NT2/D1 (cell line): ENCODE measurements at places on chromosomes 13 and 19.

- no peak for DNase-seq
Observed at GRCh38 chr19:12695997-12696365, 450 bp downstream of the FBXW9 start.

DNA sequence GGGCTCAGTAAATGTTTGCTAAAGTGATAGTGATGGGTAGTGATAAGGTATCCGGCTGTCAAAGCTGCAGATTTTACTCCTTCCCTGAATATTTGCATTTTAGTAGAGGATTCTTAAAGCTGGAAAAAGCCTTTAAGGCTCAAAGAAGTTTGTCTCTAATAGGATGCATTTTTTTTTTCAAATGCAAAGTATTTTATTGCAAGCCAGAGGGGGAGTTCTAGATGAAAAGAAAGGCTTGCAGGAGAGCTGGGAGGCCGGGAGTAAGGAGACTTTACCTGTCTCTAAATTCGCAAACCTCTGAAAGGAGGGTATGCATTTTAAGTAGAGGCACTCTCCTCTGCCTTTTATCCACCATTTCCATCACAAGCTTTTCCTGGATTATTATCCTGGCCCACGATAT, 100.7 kb upstream of the FNDC3A start:
- DNase-seq = no peak

DNA sequence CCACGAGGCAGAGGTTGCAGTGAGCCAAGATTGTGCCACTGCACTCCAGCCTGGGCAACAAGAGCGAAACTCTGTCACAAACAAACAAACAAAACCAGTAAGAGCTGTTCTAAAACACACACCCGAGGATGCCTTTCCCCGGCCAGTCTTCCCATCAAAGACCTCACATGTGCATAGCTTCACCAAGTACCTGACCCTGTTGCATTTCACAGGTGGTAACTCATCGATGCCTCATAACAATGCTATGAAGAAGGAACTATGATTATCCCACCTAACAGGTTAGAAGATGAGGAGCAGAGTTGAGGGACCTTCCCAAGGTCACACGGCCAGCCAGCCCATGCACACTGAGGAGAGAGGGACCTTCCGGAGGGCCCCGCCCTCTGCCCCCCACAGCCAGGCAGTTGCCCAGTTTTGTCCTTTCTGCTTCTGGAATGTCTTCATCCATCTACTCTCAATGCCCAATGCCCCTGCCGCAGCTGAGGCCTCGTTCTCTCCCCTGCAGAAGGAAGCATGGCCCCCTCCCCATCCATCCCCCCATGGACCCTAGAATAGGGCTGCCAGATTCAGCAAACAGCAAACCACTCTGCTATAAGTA, 16.8 kb upstream of the LENG8 start:
- no peak for DNase-seq

DNA sequence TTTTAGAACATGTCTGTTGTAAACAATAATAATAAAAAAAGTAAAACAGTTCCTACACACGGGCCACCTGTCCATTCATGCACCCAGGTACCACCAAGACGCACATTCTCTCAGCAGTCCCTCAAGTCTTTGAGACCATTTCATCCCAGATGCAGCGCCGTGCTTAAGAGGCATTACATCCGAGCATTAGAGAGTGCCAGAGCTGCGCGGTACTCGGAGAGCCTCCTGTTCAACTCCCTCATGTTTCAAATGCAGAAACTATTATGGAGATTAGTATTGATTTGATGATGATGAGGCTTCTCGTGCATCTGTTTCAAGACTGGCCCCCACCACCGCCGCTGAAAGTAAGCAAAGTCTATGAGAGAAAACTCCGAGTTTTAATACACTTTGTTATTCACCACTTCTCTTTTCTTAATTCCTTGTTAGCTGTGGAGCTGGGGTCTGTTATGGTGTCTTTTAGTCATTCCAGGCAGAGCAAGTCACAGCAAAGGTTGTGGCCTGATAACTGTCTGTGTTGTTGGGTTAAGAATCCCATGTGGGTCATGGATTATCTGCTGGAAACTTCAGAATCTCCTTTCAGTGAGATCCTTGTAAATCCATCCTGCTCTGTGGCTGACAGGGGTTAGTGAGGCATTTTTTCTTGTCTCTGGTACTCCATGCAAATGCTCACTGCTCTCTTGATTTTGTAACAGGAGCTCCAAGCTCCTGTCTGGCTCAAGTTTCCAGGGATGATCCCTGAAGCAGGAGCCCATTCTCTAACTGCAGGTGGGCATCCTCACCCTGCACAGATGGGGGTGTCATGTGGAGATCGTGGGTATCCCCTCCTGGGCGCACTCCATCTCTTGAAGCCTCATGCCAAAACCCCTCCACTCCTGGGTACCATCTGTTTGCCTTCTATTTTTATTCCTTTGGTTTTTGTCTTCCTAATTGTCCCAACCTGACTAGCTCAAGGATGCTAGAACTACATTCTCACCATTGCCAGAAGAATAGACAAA, 74.9 kb upstream of the MTIF3 start:
- DNase-seq = no peak

- DNase-seq = no peak
Observed at GRCh38 chr19:55044771-55045716, 7.0 kb upstream of the GP6 start.

DNA sequence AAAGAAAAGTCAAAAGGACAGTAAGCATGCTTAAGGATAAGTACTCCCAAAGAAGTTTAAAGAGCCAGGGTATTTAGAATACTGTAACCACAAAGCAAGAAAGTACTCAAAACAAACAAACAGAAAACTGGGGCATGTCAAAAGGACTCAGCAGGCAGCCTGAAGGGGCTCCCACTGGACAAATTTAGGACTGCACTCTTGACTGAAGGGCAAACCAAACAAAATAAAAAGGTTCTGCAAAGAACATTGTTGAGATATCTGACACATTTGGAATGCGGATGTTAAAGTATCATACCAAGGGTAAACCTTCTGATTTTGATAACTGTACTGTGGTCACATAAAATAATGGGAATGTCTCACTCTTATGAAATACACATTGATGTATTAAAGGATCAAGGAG, 157.4 kb downstream of the TNFSF13B start:
- DNase-seq = peak; percentile 3

DNA sequence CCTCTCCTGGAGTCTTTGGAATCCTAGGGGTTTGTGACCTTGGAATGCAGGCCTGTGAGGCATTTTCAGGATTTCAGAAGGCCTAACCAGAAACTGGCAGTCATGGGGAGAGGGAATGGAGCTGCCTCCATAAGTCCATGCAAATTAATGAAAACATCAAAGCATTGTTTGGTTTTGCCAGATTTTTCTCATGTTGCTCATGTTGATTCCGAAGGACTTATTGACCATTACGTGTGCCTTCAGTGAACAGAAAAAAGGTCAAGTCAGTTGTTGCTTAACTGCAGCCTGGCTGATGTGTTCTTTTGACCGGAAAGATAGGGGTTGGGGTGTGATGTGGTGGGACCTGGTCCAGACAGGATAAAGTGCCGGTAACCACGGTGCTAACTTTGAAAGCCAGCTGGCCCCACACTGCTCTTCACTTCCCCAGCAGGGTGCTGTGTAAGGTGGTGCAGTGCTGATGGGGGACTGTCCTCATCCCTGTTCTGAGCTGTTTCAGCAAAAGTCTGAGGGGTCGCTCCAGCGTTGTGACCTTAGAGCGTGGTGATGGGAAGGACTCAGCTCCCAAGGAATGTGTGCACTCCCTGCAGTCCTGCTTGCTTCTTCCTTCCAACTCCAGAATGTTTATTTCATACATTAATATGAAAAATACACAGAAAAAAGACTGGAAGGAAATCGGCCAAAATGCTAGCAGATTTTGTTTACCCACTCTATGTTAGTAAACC, 3.5 kb downstream of the RNF113B start:
- DNase-seq = peak; percentile 39

DNA sequence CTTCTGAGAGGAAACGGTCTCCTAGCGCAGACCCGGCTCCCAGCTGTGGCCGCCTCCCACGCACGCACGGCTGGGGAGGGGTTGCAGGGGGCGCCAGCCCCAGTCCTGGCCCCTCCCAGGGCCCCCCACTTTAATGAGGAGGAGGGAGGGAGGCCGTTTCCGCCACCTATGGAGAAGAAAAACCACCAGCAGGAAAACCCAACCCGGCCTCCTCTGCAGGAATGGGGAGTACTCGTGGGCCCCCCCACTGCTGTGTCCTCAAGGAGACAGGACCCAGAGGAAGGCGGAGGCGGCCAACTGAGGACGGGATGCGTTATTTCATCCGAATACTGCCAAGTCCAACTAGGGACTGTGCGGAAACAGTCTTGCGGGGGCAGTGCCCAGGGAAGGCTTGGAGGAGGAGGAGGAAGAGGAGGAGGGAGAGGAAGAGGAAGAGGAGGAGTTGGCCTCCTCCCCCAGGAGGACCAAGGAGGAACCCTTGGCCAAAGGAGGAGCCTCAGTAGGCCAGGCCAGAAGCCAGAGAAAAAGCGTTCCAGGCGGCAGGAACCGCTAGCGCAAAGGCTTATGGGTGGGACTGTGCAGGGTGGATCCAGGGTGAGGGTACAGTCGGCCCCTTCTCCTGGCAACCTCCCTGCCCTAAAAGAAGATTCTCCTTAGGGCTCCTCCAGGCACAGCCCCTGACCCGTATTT, 3.9 kb upstream of the SSBP4 start:
- DNase-seq = no peak

- DNase-seq = no peak
Observed at GRCh38 chr13:45808925-45809324, 42.6 kb downstream of the SIAH3 start.

DNA sequence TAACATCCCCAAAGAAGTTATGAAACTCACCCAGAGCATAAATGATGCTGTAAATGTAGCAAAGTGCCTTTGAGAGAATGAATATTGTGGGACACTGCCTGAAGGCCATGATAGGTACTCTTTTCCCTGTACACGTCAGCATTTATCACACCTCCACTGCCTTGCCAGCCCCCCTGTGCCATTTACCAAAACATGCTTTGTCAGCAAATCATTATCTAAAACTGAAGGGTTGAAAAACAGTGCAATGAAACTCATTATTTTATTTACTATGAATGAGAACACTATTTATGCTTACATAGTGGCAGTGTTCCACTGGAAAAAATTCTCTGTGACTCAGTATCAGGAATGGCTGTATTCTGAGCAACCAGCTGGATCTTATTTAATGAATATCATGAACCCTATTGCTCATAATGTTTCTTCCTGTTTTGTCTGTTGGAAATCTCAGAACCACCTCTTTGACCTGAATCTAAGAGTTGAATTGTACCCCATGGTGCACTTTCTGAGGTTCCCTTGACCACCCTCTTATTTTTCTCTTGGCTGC, 564.1 kb downstream of the DCT start:
- DNase-seq = no peak
